ENCODE measurements at places on chromosomes 5 and 9.

DNA sequence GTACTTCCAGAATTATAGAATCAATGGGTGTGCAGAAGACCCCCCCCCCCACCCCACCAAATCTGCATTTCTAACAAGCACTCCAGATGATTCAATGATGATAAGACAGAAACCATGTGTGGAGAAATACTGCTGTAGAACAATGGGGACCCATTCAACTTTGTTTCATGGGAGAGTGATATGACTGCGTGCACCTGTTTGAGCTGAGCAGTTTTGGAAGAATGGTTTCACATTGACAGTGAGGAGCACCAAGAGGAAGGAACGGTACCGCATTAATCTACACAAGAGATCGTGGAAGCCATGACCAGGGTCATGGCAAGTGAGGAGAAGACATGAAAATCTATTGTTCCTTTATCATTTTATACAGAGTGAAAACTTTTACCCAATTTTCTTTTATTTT lies 202.7 kb downstream of the CD180 start:
- DNase-seq = no peak

DNA sequence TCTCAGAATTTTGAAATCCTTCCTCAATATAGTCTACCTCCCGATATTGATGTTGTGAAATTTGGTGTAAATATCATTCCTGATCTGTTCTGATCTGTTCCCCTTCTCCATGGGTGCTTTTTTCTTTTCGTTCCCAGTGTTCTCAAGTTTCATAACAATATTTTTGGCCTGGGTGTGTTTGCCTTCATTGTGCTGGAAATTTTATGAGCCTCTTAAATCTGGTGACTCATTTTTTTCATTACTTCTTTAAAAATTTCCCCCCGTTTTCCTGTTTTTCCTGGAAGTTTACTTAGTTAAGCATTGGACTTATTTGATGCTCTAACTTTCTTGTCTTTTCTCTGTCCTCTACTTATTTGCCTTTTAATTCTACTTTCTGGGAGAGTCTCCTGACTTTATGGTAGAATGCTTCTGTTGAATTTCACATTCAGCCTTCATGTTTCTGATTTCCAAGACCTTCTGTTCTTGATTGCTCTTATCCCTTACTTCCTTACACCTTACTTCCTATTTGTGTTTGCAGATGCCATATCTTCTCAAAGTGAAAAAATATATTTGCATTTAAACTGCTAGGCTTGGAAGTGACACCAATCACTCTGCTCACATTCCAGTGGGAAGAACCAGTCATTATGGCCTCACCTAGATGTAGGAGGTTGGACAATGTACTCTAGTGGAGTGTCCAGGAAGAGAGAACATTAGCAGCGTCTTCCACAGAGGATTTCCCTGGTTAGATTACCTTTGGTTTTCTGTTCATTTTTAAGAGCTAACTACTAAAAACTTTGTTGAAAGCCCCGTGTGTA lies 441.9 kb downstream of the ARHGEF28 start:
- DNase-seq = no peak

GRCh38 chr5:92371171-92371888 lies 988.2 kb upstream of the ARRDC3 start:
- DNase-seq = no peak

DNA sequence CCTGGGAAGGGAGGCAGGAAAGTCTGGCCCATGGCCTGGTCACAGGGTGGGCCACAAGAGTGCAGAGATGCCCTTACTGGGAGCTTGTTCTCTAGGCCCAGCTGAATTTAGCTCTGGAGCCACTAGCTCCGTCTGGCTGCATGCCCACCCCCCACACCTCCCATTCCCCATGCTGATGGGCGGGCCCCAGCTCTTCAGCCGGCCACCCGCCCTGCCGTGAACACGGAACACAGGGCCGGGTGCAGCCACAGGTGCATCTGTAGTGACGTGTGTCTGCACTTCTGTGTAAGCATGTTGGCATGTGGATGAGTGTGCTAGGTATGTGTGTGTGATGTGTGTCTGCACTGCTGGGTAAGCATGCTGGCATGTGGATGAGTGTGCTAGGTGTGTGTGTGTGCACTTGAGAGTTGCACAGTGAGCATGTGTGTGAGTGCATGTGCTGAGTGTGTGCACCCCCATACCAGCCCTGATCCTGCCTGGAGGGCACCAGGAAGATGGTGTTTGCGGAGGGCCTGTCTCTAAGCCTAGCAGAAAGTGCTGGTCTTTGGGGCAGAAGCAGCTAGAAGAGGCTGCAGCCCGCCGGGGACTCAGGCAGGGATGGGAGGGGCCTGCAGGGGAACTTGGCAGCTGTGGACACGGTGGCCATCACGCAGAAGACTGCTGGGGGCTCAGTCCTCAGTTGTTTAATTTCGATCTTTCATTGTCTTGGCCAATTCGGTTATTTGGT lies 136.4 kb downstream of the CACNA1B start:
- DNase-seq = no peak

GRCh38 chr5:21644032-21644431 lies 1209.1 kb downstream of the CDH12 start:
- DNase-seq = no peak

Measured in ascending aorta (tissue), 2 donors.